ENCODE measurements at places on chromosomes 1 and 21. TPM values are rescaled to one million over a fixed set of nuclear protein-coding genes. Genes with fewer than 3 reads are reported as not detected.

DNA sequence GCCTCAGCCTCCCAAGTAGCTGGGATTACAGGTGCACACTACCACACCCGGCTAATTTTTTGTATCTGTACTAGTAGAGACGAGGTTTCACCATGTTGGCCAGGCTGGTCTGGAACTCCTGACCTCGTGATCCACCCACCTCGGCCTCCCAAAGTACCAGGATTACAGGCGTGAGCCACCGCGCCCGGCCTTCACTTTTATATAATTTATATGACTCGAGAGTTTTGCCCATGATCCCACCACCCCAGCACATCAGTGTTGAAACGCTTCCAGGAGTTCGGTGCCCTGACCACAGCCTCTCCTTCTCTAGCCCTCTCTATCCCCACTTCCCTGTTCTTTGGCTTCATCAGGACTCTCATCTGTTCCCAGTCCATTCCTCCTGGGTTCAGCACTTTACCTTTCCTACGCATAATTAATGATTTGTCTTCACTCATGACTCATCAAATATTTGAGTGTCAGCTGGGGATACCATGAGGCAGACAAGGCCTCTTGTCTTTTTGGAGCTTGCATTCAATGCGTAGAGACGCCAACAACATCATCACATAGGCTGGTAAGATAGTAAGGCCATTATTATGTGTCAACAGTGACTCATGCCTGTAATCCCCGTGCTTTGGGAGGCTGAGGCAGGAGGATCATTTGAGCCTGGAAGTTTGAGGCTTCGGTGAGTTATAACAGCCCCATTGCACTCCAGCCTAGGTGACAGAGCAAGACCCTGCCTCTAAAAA lies 1.4 kb downstream of the PMF1 start:
- no peaks in the 10 kb centered on the region for H3K27me3 ChIP-seq
- H3K36me3 ChIP-seq: peaks cover 6% of the 10 kb centered on the region
- peaks cover 23% of the 10 kb centered on the region for H3K4me1 ChIP-seq
- no peak overlapping the region for H3K4me3 ChIP-seq
- H3K27ac ChIP-seq: peak overlapping the region; percentile 87

DNA sequence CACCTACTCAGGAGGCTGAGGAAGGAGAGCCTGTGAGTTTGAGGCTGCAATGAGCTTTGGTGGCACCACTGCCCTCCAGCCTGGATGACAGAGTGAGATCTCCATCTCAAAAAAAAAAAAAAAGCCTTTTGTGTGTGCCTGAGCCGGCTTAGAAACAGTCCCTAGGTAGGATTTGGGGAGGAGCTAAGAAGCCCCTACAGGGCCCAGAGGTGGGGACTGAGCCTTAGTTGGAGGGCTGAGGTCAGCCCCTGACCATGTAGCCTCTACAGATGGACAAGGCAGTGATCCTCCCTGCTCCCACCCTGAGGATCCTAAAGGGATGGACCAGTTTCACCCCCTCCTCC lies 2.5 kb downstream of the ADAMTSL4 start:
- peaks cover 61% of the 10 kb centered on the region for H3K4me1 ChIP-seq
- peaks cover 4% of the 10 kb centered on the region for H3K36me3 ChIP-seq
- peak overlapping the region; percentile 89 for H3K27ac ChIP-seq
- no peak for DNase-seq

GRCh38 chr1:214538496-214538895 lies 12.9 kb downstream of the PTPN14 start:
- H3K36me3 ChIP-seq: no peaks in the 10 kb centered on the region
- no peak overlapping the region for H3K27ac ChIP-seq
- DNase-seq: no peak
- H3K4me3 ChIP-seq: no peak overlapping the region
- H3K4me1 ChIP-seq: peaks cover 8% of the 10 kb centered on the region

Gene HCRTR1
- not detected for total RNA-seq

- peak overlapping the region; percentile 93 for H3K27ac ChIP-seq
- no peaks in the 10 kb centered on the region for H3K27me3 ChIP-seq
- no peaks in the 10 kb centered on the region for H3K36me3 ChIP-seq
Measured at GRCh38 chr21:34526618-34527290, 14.7 kb upstream of the KCNE1 start.

DNA sequence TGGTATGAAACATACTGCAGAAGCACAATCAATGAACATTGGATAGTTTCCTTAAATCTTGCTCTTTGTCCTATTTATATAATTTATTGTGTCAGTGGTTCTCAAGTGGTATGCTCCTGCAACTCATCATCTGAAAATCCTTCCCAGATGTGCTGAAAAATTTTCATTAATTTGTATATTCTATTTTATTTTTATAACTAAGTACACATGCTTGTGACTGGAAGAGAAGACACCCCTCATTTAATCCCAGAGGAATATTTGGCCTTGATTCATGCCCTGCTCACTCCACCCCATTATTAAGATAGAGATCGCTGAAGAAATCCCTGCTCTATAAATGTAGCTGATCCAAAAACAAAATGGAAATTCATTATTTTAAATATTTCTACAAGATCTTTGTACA lies 870.5 kb upstream of the CXADR start:
- no peak for DNase-seq
- H3K36me3 ChIP-seq: no peaks in the 10 kb centered on the region
- H3K4me3 ChIP-seq: no peak overlapping the region
- H3K27ac ChIP-seq: no peak overlapping the region

- H3K27ac ChIP-seq: no peak overlapping the region
- H3K36me3 ChIP-seq: no peaks in the 10 kb centered on the region
- no peak overlapping the region for H3K4me3 ChIP-seq
- H3K27me3 ChIP-seq: no peaks in the 10 kb centered on the region
Measured at GRCh38 chr1:164716992-164717703, 158.2 kb downstream of the PBX1 start.

Gene AVPR1B
- not detected for total RNA-seq

DNA sequence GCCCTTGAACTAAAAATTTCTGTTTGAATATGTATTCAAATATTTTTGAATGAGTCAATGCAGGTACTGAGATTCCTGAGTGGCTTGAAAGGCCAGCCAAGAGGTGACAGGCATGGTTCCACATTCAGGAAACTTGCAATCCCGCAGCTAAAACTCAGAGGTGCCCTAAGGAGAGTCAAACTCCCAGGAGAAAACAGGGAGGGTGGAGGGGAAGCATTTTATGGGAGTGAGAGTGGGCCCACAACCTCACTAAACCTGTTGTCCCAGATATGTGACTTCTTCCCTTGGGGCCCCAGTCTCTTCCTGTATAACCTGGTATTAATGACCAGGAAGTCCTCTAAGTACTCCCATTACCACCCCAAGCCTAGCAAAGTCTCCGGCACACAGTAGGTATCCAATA lies 189.6 kb downstream of the PLPP3 start:
- H3K4me1 ChIP-seq: peaks cover 6% of the 10 kb centered on the region
- peak overlapping the region; percentile 23 for H3K27ac ChIP-seq
- peak; percentile 53 for DNase-seq
- no peaks in the 10 kb centered on the region for H3K27me3 ChIP-seq
- H3K36me3 ChIP-seq: no peaks in the 10 kb centered on the region

DNA sequence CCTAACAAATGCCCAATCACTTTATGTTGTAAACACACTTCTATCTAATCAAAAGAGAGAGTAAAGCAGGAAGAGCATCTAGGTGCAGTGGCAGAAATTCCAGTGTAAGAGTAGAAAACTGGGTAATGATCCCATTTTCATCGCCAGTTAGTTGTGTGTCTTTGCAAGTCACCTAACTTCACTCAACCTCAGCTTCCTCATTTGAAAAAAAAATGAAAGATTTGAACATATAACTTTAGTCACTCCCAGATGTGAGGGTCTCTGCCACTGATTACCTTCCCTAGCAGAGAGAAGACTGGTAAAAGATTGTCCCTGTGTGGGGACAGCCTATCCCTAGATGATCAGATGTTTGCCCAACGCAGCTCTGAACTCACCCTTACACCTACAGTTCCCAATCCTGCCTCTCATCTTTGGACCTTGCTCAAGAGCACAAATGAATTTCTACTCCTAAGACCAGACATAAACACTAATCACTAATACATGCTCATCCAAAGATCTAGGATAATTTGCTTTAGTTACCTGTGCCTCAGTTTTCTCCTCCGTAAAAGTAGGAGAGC lies 25.2 kb upstream of the DUSP23 start:
- H3K4me1 ChIP-seq: peaks cover 28% of the 10 kb centered on the region
- H3K27me3 ChIP-seq: no peaks in the 10 kb centered on the region
- no peak overlapping the region for H3K27ac ChIP-seq
- no peak overlapping the region for H3K4me3 ChIP-seq

Gene USH2A
- not detected for total RNA-seq

Gene RBM11
- total RNA-seq: 1.2 TPM

GRCh38 chr1:115641762-115642167 lies at the start of gene VANGL1:
Gene VANGL1, plus strand, starts transcription at chr1:115641970. Its CDS starts 9,444 bp downstream, at chr1:115651414.
- DNase-seq: peak; percentile 47
- H3K4me3 ChIP-seq: peak within 1 kb of the TSS; percentile 76
- peaks cover 23% of the 10 kb centered on the region for H3K4me1 ChIP-seq
- no peaks in the 10 kb centered on the region for H3K27me3 ChIP-seq
- no peaks in the 10 kb centered on the region for H3K36me3 ChIP-seq

Gene SSBP3
- 27.1 TPM for total RNA-seq

Gene TEKT2
- 9.3 TPM for total RNA-seq

DNA sequence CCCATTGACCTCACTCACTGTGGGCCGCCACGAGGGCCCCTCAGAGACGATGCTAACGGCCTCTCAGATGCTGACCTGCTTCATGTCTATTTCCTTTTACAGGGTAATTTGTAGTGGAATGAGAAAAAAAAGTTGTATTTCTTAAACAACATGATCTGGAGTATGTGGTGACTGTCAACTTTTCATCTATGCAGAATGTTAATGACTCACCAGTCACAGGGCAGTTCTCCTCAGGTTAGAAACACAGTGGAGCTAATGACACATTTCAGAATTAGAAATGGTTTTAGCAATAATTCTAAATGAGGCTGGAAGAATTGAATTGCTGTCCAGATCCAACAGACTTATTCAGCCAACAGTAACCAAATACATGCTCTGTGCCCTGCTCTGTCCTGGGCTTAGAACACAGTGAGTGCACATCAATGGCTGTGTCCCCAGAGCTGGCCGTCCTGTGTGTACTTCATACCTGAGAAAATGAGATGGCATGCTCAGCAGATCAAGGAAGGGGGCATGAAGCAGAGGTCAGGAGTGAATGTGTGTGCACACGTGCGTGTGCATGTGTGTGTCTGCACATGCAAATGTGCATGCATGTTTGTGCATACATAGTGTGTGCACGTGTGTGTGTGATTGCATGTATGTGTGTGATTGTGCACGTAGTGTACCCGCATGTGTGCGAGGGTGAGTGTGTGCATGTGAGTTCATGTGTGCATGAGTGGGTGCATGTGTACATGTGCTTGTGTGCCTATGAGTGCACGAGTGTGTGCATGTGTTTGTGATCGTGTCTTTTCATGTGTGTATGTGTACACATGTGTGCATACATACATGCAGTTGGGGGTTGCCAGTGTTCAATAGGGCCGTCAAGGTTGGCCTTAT lies 145.3 kb downstream of the PCBP3 start:
- H3K36me3 ChIP-seq: no peaks in the 10 kb centered on the region
- H3K4me3 ChIP-seq: no peak overlapping the region
- no peaks in the 10 kb centered on the region for H3K4me1 ChIP-seq
- no peaks in the 10 kb centered on the region for H3K27me3 ChIP-seq
- no peak for DNase-seq

- DNase-seq: no peak
- no peaks in the 10 kb centered on the region for H3K36me3 ChIP-seq
- no peak overlapping the region for H3K4me3 ChIP-seq
- no peak overlapping the region for H3K27ac ChIP-seq
Measured at GRCh38 chr1:165883056-165883455, 55.6 kb downstream of the UCK2 start.

DNA sequence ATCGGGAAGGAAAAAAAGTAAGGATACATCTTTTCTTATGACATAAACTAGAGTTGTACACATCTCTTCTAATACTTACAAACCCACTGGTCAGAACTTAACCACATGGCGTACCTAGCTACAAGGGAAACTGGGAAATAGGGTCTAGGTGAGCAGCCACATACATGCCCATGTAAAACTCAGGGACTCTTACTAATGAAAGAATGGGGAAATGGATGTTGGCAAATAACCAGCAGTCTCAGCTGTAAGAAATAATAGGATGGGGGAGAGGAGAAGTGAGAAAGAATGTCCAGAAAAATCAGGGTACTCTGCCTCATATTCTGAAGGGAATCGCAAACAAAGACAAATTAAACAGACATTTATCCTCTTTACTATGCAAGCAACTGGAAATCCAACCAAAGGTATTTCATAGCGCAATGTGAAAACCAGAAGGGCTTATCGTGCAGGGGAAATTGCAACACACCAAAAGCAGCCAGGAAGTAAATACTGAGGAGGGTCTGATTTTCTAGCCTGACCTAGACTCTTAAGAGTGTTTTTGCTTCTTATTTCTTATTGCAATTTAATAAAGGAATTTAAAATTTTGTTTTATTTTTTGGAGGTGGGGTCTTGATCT lies 17.5 kb downstream of the GTF2B start:
- peak overlapping the region; percentile 3 for H3K27ac ChIP-seq
- peaks cover 11% of the 10 kb centered on the region for H3K4me1 ChIP-seq
- H3K4me3 ChIP-seq: no peak overlapping the region
- H3K36me3 ChIP-seq: no peaks in the 10 kb centered on the region
- H3K27me3 ChIP-seq: no peaks in the 10 kb centered on the region

GRCh38 chr1:29675481-29676263 lies 439.4 kb downstream of the PTPRU start:
- H3K27me3 ChIP-seq: no peaks in the 10 kb centered on the region
- H3K36me3 ChIP-seq: no peaks in the 10 kb centered on the region

- no peaks in the 10 kb centered on the region for H3K27me3 ChIP-seq
- peak; percentile 58 for DNase-seq
- H3K4me3 ChIP-seq: no peak overlapping the region
Measured at GRCh38 chr21:42198929-42199867, 19.7 kb upstream of the ABCG1 start.

- H3K4me1 ChIP-seq: no peaks in the 10 kb centered on the region
- no peak overlapping the region for H3K27ac ChIP-seq
- no peaks in the 10 kb centered on the region for H3K27me3 ChIP-seq
- no peaks in the 10 kb centered on the region for H3K36me3 ChIP-seq
- H3K4me3 ChIP-seq: no peak overlapping the region
Measured at GRCh38 chr1:78370356-78370755, 120.4 kb upstream of the PTGFR start.

DNA sequence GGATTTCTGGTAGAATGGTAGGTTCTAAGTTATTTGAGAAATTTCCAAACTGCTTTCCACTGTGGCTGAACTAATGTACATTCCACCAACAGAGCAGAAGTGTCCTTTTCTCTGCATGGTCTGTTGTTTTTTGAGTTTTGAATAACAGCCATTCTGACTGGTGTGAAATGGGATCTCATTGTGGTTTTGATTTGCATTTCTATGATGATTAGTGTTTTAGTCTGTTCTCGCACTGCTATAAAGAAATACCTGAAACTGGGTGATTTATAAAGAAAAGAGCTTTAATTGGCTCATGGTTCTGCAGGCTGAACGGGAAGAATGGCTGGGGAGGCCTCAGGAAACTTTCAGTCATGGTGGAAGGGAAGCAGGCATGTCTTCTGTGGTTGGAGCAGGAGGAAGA lies 80.3 kb downstream of the SDCCAG8 start:
- no peak for DNase-seq
- no peaks in the 10 kb centered on the region for H3K4me1 ChIP-seq
- H3K27me3 ChIP-seq: no peaks in the 10 kb centered on the region
- H3K27ac ChIP-seq: no peak overlapping the region
- H3K4me3 ChIP-seq: no peak overlapping the region
- peaks cover 29% of the 10 kb centered on the region for H3K36me3 ChIP-seq

GRCh38 chr21:33022489-33022827 lies 3.3 kb upstream of the OLIG2 start:
- no peaks in the 10 kb centered on the region for H3K36me3 ChIP-seq
- peak; percentile 51 for DNase-seq
- H3K27ac ChIP-seq: no peak overlapping the region
- no peak overlapping the region for H3K4me3 ChIP-seq
- H3K4me1 ChIP-seq: peaks cover 62% of the 10 kb centered on the region
- H3K27me3 ChIP-seq: peaks cover 41% of the 10 kb centered on the region

Data from upper lobe of left lung (tissue), 6 donors.